ENCODE measurements at places on chromosomes 16 and 17.

DNA sequence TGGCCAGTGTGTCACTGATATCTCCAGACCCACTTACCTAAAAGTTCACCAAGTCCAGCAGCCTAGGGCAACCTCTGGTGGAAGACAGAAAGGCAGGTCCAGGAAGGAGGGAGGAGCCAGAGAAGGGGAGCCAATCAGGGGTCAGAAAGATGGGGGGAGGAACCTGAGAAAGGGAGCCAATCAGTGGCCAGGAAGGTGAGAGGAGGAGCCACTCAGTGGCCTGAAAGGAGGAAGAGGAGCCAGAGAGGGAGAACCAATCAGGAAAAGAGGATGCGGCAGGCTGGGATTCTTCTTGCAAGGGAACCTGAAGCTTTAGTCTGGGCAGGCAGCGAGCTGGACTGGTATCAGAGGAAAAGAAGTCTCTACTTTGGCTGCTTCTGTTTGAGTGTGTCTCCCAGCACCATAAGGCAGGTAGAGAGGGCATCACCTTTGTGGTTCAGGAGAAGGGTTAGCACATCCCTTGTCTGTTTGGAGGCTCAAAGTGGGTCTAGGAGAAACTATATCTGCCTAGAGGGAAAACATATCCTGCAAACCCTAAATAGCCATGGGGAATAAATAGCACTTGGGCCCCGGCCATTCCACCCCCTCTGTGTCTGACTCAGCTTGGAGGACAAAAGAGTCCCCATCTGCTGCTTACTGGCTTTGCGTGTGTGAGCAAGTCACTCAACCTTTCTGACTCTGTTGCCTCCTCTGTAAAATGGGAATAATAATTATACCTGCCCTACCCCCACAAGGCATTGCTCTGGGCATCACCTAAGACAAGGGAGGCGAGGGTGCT, 43.4 kb upstream of the CRHR1 start:
- peak; percentile 11 for DNase-seq

DNA sequence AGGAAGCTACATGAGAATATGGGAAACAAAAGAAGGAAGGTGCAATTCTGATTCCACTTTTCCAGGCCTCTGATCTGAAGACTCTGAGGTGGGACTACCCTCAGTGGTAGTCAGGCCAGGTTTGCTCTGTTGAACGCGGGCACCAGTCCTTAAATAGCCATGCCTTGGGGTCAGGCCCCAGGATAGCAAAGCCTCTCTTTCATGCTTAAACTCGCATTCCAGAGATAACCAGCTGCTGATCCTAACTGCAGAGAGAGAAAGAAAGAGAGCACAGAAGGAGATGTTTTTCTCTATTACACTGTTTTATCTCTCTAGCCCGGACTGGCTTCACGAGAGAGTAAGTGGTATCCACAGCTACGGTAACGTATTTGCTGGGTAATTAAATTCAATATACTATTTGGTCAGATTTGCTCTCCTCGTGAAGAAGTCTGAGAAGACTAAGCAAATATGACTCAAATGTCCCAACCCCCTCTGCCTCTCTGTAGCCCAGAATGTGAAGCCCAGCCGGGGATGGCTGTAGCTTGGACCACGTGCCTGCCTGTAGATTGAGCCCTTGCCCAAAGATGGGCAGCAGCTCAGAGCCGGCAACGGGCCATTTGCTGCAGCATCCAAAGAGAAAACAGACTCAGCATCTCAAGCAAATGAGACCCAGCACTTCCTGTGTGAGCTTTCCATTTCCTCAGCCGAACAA, 122.2 kb downstream of the SMG6 start:
- peak; percentile 66 for DNase-seq

GRCh38 chr17:59763861-59764260, 56.4 kb downstream of the VMP1 start:
- peak; percentile 53 for DNase-seq

DNA sequence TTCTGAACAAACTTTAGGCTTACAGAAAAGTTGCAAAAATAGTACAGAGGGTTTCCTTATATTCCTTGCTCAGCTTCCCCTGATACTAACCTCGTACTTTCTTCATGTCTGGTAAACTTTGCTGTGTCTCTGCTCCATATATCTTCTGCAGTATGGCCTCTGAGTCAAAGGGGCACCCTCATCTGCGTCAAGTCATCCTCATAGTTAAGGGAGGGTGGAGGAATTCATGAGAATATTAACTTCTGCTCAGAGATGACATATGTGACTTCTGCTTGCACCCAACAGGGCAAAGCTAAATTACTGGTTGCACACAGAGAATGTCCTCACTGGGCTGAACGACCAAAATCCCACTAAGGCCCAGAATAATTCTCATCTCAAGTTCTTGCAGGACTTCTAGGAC, 4.3 kb upstream of the CCL7 start:
- no peak for DNase-seq

GRCh38 chr17:44001461-44001920, 2.9 kb upstream of the NAGS start:
- DNase-seq, result no peak

GRCh38 chr17:31391496-31391949, at the start of gene RAB11FIP4:
Gene RAB11FIP4, plus strand, starts transcription at chr17:31391675. Its CDS starts 178 bp downstream, at chr17:31391853.
- DNase-seq, result no peak

DNA sequence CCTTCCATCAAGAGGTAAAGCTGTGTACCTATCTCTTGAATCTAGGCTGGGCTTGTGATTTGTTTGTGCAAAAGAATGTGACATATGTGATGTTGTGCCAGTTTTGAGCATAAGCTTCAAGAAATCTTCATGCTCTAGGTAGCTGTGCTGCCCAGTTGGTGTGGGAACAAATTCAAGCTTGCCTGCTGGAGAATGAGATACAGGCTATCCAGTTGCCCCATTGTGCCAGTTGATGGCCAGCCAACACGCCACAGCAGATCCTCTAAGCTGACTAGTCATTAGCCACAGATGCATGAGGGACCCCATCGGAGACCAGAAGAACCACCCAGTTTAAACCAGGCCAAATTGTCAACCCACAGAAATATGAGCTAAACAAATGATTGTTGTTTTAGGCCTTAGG, 180.5 kb upstream of the MPHOSPH6 start:
- DNase-seq, result no peak
